ENCODE measurements at places on chromosomes 5 and 9. TPM values are rescaled to one million over a fixed set of nuclear protein-coding genes. Genes with fewer than 3 reads are reported as not detected.

Gene DIMT1
- 22.4 TPM for total RNA-seq

Gene ADAMTS12
- 9.1 TPM for total RNA-seq

Gene PCDHB8
- 0.75 TPM for total RNA-seq

Gene DIRAS2
- total RNA-seq, result not detected

Gene DIAPH1
- 48.7 TPM for total RNA-seq

- no peak for DNase-seq
Measured at GRCh38 chr5:119318256-119318894, 37.4 kb upstream of the TNFAIP8 start.

DNA sequence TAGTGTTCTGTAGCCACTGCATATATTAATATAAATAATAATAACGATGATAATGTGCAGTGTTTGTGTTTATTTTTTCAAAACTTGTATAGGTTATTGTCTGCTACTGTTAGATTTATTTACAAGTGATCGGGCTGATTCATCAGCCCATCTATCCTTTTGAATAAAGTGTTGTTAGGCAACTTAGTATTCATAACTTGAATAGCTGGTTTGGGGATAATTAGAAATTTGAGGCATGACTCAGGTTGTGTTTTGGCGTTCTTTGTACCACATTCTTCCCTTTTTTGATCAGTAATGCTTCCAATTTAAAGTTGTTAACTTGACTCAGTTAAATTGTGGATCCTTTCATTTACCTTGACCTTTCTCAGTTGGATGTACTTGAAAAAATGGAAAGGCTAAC lies 69.7 kb downstream of the FOCAD start:
- DNase-seq, result no peak

DNA sequence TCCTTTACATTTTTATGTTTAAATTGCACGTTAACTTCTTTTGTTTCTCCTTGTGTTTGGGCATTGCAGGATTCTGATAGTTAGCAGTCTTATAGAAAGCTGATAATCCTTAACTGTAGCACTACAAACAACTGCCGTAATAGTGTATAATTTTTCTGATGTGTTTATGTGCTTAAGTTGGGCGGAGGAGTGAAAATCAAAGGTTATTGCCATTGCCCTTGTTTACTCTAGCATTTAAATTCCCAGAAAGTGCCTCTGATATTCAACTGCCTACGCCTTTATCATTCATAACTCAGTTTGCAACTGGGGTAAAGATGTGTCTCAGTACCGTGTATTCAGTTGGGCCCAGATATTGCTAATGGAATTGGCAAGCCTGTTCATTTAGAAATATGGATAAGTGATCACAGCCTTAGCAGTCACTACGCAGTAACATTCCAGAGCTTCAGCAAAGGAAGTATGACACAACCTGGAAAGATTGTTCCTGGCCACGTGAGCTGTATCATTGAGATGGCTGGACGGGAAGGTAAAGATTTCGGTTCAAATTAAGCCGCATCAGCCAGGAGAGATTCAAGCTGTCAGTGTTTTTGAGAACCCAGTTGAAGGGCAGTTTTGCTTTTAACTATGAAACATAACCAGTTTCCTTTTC lies 28.1 kb upstream of the LRRTM2 start:
- DNase-seq, result no peak

- DNase-seq, result no peak
Measured at GRCh38 chr5:53151713-53152458, 42.3 kb upstream of the MOCS2 start.

- DNase-seq, result no peak
Measured at GRCh38 chr5:88836195-88836838, 46.7 kb downstream of the MEF2C start.

DNA sequence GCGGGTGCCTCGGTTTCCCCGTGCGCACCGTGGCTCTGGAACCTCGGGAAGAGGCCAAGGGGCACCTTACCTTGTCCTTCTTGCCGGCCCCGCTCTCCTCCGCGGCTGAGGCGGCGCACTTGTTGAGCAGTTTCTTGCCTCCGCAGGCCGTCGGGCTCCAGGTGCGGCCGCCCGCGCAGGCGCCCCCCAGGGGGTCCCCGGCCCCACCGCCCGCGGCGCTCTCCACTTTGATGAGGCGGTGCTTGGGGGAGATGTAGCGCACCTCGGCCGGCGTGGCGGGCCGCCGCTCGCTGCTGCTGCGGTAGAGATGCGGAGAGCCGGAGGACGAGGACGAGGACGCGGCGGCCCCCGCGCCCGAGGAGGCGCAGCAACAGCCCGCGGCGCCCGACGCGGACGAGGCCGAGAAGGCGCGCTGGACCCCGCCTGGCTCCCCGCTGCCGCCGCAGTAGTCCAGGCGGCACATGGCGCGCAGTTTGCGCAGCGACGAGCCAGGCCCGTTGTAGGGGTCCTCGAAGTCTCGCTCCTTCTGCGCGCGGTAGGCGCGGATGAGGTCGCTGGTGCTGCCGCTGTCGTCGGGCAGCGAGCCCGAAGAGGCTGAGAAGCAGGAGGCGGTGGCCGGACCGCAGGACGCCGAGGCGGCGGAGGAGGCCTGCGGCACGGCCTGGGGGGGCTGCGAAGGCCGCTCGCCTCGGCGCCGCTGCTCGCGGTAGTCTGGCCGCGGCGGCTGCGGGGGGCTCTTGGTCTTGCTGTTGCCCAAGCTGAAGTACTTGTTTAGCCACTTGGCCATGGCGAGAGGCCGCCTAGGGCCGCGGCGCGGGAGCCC lies 957 bp downstream of the SHB start:
- DNase-seq, result no peak

- DNase-seq, result no peak
Measured at GRCh38 chr9:37421914-37422288, 595 bp upstream of the GRHPR start.

GRCh38 chr9:122228191-122228567 lies 578 bp downstream of the LHX6 start:
- DNase-seq, result peak; percentile 31

DNA sequence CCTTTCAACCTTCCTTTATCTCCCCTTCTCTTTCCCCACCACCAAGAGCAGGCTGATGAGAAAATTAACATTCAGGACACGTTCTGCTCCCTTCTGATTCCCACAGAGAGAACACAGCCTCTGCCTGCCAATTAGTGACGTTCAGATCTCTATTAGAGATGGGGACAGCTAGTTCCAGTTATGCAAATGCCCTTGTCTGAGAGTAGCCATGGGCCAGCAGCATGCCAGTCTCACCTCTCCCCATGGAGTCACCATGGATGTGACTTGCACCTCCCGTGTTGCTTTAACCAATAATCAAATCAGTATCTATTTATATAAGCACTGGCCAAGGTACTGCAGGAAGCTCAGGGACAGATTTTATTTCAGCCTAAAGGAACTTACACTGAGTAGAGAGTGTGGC lies 61.3 kb downstream of the KCNIP1 start:
- DNase-seq, result no peak

DNA sequence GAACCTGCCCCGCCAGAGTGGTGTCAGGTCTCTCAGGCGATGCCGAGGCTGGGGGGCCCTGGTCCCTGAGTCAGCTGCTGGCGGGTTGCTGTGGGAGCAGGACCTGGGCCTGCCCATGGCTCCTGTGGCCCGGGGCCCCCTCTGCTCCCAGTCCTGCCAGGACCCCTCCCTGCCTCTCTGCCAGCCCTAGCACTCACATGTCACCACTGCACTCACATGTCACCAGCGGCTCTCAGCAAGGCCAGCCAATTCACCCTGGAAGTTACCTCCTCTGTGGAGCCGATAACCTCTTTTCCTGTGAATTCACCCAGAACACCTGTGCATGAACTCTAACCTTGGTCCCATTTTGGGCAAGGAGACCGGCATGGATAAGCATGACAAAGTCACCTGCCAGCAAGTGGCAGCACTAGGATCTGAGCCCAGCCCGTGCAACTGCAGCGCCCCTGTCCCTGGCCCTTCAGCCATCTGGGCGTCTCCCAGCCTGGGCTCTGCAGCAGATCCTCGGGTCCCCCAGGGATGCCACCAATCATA lies 170.2 kb downstream of the GAPVD1 start:
- DNase-seq, result no peak

DNA sequence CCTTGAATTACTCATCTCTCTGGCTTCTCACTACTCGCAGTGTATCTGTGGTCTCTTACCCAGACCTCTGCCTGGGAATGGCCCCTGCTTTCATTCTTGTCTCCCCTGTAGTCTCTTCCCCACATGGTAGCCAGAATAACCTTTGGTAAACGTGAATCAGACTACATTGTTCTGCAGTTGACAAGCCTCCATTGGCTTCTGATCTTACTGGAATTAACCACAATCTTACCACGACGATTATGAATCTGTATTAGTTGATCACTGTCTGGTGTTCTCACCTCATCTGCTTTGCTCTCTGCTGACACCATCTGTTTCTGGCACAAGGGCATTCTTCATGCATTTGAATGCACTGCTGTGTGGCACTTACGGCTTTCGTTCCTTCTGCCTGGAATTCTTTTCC lies 781.2 kb downstream of the MTRR start:
- no peak for DNase-seq

DNA sequence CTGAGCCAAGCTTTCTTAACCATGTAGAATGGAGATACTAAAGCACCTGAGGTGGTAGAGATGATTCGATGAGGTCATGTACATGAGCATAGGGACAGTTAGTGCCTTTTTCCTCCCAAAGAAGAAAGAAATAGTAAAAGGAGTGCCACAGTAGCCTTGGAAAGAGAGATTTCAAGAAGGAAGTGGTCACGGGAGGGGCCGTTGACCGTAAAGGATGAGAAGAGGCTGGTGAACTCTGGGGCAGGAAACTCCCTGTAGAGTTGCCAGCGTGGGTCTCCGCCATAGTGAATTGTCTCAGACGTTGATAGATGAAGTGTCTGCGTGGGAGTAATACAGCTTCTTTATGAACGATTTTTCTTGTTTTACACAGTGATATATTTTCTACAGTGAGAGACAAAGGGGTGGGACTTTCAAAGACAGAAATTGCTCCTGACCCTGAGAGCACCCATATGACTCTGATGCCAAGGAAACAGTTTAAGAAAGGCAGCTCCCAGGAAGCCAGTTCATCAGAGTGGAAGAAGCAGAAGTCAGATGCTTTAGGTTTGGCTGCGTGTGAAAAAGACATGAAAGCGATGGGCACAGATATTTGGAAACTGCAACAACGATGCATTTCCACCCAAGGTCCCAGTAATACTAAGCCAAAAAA lies 41.3 kb downstream of the UGCG start:
- DNase-seq, result no peak

- DNase-seq, result no peak
Measured at GRCh38 chr9:86626802-86627201, 272.6 kb upstream of the TUT7 start.
